ENCODE measurements at places on chromosomes 12 and 14. TPM values are rescaled to one million over a fixed set of nuclear protein-coding genes. Genes with fewer than 3 reads are reported as not detected.

GRCh38 chr12:39123580-39124253 lies 218.3 kb upstream of the CPNE8 start:
- DNase-seq, result peak; percentile 6

DNA sequence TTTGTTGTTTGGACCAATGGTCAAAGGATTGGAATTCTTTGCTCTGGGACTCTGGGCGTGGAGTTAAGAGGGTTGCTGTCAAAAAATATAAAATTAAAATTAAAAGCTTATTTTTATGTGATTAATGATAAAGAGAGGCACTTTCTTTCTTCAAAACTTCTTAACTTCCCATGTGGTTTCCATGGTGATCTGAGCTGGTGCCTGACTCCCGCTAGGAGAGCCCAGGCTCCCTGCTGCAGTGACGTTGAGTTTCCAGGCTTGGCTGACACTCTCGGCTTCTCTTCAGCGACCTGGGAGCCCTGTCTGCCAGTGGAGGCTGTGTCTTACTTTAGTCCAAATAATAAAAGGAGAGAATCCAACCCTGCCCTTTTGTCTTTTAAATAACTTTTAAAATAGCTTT lies 84.4 kb downstream of the GALC start:
- no peak for DNase-seq

GRCh38 chr14:88017535-88017934 lies 12.6 kb downstream of the GPR65 start:
- DNase-seq, result no peak

TGM1 gene
- total RNA-seq, result 0.60 TPM

DNA sequence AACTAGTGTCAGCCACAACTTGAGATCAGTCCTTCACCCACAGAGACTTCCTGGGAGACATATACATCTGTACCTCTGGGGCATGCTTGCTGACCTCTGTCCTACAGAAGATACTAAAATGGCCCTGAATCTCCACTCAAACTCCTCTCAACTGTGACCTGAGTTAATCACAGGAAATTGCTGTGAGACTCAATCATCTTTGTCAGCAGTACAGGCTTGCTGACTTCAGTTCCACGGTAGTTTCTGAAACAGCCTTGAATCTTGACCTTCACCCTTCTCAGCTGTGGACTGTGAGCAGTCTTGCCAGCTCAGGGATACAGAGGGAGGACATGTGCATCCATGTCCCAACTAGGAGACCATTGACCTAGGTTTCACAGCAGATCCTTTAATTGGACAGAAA lies 1.4 kb upstream of the KLRC1 start:
- DNase-seq, result no peak

KRT78 gene
- 0.36 TPM for total RNA-seq

All from RPMI7951 (cell line).